ENCODE measurements at places on chromosomes 1 and 21.

- DNase-seq, result no peak
Measured at GRCh38 chr1:235918032-235918431, 51.3 kb upstream of the LYST start.

DNA sequence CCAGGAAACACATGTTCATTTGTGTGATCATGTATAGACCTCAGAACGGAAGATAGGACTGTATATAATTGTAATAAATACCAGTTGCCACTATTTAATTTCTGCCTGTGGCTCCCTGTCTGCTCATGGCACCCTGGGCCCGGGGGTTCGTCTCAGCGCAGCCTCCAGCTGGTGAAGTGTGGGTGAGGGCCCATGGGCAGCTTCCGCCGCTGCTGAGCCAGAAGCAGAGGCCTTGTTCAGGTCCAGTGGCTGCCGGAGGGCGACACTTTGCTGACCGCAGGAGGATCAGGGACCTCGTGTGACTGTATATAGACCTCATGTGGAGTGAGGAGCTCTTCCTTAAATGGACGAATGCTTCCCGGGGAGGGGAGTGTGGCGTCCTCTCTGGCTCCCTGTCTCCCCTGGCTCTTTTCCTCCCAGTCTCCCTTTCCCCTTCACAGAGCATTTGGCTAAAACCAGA is 155.9 kb downstream of the PEX14 start:
- DNase-seq, result no peak

GRCh38 chr21:17789656-17790055 is 29.5 kb downstream of the C21orf91 start:
- DNase-seq, result no peak

GRCh38 chr1:113146242-113147072 is 73.5 kb downstream of the LRIG2 start:
- DNase-seq, result peak; percentile 34

DNA sequence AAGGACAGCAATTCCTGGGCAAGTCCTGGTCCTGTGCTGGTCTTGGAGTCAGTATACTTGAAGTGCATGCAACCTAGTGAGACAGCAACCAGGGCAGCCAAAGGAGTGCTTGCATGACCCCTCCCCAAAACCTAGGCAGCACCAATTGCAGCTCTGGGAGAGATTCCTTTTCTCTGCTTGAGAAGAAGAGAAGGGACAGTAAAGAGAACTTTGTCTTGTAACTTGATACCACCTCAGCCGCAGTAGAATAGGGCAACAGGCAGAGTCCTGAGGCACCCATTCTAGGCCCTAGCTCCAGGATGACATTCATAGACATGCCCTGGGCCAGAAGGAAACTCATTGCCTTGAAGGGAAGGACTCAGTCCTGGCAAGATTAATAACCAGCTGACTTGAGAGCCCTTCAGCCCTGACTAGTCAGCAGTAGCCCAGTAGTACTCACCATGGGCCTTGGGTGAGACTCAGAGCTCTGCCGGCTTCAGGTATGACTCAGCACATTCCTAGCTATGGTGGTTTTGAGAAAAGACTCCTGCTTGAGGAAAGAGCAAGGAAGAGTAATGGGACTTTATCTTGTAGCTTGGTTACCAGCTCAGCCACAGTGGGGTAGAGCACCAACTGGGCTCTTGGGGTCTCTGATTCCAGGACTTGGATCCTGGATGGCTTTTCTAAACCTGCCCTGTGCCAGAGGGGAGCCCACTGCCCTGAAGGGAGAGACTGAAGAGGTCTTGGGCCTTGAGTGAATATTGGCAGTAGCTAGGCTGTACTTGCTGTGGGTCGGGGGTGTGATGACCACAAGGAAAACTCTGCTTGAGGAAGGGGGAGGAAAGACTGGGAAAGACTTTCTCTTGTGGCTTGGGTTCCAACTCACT is 51.7 kb upstream of the ACADM start:
- DNase-seq, result peak; percentile 87

GRCh38 chr1:221343607-221344006 is 398.3 kb downstream of the DUSP10 start:
- DNase-seq, result no peak

GRCh38 chr1:200275415-200275814 is 134.4 kb downstream of the ZNF281 start:
- no peak for DNase-seq

DNA sequence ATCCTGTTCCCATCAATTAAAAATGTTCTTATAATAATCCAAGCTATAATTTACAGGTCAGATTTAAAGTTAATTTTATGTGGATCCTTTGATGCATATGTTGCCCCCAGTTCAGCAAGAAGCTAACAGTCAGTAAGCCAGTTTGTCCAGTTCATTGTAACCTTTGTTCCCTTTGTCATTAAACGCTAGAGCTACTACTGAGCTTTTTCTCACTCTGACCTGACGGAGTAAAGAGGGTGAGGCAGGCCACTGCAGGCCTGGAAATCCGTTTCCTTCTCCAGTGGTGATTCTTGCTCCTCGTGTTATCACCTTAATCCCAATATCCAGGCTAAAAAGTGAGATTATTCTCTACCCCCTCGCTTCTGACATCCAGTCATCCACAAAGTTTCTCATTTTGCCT is 10.2 kb downstream of the YBX1 start:
- DNase-seq, result no peak

- DNase-seq, result no peak
Measured at GRCh38 chr1:198630863-198631262, 8.0 kb upstream of the PTPRC start.

DNA sequence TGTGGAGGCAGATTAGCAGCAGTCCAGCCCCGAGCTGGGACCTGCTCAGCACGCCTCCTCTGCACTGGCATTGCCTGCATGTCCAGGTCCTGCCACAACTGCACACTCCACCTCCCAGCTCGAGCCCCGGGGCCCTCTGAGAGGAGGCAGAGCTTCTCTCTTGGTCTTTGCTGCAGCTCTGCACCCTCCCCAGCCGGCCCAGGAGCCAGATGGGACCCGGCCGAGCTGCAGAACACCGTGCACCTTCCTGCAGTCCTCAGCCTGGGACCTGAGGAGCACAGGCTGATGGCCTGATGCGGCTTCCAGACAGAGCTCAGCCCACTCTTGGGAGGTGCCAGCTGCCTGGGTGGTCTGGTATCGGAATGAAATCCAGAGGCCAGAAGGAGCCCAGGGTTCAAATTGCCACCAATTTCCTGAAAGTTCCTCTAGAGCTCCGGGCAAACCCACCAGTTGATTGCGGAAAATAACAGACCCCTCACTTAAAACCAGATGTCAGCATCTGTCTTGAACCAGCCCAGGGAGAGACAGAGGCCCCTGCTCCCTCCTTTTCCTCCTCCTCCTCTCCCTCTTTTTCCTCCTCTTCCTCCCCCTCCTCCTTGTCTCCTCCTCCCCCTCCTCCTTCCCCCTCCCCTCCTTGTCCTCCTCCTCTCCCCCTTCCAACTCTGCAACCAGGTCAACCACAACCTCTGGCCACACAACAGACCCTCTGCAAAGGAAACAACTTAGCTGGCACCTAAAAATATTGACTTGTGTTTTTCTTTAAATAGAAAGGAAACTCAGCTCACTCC is 10.6 kb upstream of the SPSB1 start:
- DNase-seq, result peak; percentile 45

DNA sequence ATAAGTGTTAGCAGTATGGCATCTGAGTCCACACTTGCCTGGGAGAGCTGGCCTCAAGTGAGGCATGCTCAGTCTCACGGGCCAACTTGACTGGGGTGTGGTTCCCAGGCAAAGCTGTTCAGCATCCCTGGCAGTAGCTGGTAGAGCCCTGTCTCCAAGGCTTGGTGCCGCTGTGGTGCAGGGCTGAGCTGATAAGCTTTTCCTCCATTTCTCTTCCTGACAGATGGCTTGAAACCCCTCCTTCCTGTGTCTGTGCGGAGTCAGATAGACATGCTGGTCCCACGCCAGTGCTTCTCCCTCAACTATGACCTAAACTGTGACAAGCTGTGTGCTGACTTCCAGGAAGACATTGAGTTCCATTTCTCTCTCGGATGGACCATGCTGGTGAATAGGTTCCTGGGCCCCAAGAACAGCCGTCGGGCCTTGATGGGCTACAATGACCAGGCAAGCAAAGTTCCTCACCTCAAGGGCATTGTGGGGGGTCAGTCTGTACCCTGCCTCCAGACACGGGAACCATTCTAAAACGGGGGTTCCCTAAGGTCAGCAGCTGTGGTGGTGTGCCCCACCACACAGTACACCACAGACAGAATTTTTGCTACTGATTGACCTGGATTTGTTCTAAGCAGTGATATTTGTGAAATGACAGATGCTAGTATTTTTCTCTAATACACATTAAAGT is 13.7 kb upstream of the MIIP start:
- DNase-seq, result no peak

DNA sequence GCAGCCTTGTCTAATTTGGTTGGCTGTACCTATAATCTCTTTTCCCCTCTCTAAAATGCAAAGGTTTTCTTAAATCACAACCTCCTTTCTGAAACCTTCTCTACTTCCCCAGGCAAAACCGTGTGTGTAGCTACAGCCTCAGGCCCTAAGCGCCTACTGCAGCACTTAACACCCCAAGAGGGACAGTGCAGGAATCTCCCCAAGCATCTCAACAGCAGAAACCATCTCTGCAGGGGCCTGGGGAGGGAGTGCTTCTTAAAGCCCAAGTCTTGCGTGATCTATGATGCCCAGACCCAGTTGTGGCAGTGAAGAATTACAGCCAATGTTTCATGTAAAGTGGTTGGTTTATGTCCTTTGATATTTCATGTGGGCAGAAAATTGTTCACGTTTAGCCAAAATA is 159.3 kb downstream of the DSCAM start:
- no peak for DNase-seq

GRCh38 chr21:20944139-20944538 is 54.1 kb upstream of the NCAM2 start:
- DNase-seq, result no peak

- no peak for DNase-seq
Measured at GRCh38 chr1:39952359-39953110, 2.4 kb upstream of the MFSD2A start.
